Stimulated activated CD4-positive, alpha-beta T cell treated with anti-CD3 and anti-CD28 coated beads, TNF-alpha, amount 100 ng/mL, for 1 hour (primary cell): ENCODE measurements at places on chromosomes 4 and X.

- DNase-seq: no peak
Measured at GRCh38 chr4:99651811-99652485, 5.7 kb downstream of the C4orf54 start.

- no peak for DNase-seq
Measured at GRCh38 chr4:169051761-169052593, 41.9 kb upstream of the CBR4 start.

- DNase-seq: no peak
Measured at GRCh38 chrX:120653000-120653399, 23.1 kb upstream of the C1GALT1C1 start.

DNA sequence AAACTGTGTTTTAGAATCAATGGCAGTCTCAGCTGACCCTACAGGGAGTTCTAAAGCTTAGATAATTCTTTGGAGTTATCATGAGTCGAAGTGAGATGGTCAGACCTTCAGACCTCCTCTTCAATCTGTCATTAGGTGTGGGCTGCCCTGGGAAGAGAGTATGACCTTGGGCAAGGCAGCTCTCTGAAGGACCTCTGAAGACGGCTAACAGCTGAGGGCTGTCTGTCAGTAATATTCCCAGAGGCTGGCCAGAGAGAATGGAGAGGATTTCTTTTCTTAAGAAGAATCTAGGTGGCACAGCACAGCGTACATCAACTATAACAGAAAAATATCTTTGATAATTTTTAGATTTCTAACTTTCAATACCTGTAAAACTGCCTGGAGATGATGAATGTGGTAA lies 379.4 kb downstream of the ZNF674 start:
- no peak for DNase-seq

DNA sequence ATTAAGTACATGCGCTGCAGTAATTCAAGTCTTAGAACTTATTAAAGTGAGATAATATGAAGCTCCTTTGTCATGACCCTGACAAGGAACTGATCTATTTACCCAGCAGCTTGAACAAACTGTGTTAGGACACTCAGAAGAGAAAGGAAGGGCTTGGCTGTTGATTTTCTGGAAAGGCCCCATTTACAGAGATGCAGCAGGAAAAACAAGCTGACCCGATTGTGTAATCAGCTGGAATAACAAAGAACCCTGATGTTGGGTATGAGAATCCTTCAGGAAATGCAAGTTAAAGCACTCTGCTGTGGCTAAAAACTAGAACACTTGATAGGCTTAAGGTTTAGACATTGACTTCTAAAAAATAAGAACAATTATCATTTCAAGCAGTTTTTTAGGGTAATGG lies 64.8 kb downstream of the TBC1D9 start:
- DNase-seq: no peak

DNA sequence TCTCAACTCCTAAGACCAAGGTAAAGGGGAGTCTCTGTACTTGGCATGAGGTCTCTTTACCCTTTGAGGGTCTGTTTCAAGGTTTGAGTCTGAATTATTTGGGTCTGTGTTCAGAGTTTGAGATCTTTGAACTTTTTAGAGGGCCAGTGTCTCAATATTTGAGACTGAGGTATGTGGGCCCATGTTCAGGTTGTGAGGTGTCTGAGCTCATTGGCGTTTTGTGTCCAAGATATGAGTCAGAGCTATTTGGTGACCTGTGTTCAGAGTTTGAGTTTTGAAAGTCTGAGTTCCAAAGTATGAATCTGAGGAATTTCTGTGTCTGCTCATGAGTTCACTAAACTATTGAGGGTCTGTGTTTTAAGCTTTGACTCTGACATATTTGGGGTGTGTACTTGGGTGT lies 36.7 kb upstream of the PAGE4 start:
- DNase-seq: no peak

DNA sequence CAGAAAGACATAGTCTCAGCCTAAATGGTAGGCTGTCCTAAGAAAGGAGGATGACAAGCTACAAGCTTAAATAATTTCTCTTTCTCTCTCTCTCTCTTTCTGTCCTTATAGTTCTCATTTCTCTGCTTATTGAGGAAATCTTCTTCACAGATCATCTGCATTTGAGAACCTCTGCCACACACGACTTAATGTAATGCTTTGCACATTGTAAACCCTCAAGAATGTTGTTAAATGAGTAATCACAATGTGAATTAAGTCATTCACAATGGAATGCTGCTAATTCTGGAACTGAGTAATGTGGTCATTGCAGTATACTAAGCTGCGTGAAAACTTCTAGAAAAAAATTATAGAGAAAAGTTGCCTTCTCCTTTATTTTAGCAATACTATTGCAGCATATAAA lies 508.9 kb upstream of the FTHL17 start:
- no peak for DNase-seq

DNA sequence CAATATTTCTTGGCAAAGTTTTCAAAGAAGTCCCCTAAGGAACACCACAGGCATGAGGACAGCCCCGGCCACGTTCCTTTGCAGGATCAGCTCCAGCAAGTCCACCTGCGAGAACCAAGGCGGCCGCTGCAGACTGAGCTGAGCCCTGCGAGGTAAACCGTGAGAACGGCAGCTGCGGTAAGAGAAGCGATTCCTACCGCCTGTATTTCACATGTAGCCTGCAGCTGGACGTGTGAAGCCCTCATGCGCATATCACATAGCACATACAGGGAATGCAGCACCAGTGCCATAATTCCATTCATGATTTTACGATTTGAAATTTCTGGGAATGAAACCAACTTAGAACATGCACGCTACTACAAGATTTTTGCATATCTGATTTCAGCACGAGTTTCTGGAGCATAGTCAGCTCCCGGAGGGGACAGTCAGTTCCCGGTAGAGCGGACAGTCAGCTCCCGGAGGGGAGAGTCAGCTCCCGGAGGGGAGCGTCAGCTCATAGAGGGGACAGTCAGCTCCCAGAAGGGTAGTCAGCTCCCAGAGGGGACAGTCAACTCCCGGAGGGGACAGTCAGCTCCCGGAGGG lies 41.7 kb downstream of the FGFRL1 start:
- DNase-seq: no peak

DNA sequence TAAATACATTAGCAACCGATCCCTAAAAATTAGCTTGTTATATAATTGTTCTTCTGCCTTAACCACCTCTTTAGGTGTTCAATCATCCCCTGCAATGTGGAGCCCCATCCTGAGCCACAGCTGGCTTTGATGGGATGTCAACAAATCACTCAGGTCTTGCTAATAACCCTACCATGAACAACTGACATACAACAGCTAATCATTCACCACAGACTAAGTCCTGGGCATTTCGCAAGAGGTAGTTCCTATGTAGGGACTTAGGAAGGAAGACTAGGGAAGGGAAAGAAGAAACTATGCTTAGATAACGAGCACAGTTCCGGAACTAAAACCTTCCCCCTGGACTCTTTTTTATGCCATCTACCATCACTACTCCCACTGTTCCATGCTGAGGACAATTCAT lies 63.6 kb upstream of the PTCHD1 start:
- no peak for DNase-seq

DNA sequence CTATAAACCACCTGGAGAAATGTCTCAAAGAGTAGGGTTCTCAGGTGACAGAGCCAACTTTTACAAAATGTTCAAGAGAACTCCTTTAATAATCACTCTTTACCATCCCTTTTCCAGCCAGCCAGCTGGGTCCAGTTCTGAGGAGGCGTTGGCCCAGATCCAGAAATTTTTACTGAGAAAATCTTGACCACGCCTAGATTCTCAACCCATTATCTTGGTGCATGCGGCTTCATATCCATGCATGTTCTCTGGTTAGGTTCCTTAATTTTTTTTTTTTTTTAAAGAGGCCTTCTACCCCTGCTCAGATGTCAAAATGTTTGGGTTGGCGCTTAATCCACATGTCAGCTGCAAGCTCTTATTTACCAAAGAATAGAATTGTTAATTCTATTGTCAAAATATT lies 12.0 kb upstream of the MAP7D2 start:
- no peak for DNase-seq

- DNase-seq: no peak
Measured at GRCh38 chrX:20333672-20334071, 67.0 kb upstream of the RPS6KA3 start.

DNA sequence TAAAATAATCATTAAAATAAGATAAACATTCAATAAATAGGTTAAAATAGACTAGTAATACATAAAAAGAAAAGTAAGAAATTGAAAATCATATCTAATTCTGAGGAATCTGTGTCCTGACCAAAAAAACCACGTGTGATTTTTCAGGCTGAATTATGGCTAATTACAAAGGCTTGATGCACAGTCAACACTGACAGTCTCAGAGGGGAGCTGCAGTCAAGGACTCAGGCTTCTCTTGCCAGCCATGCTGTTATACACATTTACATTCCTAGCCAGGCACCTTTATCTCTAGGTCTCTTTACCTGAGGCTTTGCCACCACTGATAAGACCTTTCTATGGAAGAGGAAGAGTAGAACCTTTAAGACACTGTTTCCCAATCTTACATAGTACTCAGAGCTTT lies 1737.7 kb upstream of the PCDH10 start:
- no peak for DNase-seq

GRCh38 chr4:156021298-156021697 lies 67.6 kb upstream of the CTSO start:
- DNase-seq: no peak

- DNase-seq: no peak
Measured at GRCh38 chr4:25956260-25956659, 42.2 kb downstream of the SMIM20 start.

DNA sequence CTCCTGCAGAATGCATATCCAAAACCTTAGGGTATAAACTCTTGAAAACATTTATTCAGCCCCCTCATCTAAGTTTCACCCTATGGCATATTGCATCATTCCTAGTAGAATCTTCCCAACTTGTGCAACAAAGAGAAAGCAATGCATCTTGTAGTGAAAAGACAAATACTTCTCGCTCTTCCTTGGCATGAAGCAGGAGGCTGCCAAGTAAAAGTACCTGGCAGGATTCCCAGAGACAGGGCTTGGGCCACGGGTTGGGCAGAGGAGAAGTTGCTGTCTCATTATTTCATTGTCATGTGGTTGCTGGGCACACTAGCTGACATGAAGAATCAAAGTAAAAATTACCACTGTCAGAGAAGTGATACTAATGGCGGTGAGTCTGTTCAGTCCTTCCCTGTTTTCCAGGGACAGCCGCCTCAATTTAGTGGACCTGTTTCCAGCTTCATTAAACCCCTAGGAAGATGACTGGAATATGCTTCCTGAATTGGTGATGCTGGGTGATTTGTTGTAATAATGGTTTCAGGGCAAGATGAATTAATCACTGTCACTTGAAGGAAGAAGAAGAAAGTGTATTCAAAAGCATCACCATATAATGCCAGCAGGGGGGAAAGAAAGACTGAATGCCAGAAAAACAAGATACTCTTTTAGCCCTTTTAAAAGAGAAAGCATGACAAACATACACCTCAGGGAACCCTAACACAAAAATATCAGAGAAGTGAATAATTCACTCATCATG lies 380.5 kb upstream of the IGFBP7 start:
- DNase-seq: no peak

DNA sequence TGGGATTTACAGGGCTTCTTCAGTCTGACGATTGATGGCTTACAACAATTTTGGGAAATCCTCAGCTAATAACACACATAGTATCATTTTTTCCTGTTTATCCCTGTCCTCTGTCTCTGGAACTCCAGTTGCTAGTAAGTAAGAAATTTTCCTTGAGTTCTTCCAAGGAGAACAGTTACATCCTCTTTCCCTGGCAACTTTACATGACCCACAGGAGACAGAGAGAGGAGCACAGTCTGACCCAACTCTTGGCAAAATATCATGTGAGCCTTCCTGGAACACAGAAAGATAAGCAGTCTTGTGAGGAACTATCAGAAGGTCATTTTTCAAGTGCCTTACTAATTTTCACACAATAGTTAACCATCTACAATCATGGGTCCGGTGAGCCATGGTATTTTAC lies 578.7 kb upstream of the PABPC4L start:
- no peak for DNase-seq

GRCh38 chr4:105837037-105837436 lies 58.2 kb upstream of the NPNT start:
- DNase-seq: no peak

DNA sequence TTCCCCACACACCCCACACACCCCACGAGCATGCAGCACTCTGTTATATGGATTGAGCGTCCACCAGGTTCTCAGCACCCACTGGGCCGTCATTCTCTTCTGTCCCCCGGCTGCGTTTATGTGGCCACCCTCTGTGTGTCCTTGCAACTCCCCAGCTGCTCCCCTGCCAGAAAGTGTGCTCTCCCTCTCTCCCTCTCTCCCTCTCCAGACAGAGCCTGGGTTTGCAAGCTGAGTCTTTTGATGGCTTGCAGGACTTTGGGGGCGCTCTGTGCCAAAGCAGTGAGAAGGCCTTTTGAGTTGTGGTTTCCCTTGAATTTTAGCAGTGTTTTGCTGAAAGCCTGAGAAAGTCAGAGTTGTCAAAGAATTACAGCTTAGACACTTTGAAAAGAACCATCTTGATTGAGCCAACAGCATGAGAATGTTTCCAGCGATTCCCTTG lies 173.5 kb downstream of the DCLK2 start:
- no peak for DNase-seq
